ENCODE measurements at places on chromosomes 3 and 15.

DNA sequence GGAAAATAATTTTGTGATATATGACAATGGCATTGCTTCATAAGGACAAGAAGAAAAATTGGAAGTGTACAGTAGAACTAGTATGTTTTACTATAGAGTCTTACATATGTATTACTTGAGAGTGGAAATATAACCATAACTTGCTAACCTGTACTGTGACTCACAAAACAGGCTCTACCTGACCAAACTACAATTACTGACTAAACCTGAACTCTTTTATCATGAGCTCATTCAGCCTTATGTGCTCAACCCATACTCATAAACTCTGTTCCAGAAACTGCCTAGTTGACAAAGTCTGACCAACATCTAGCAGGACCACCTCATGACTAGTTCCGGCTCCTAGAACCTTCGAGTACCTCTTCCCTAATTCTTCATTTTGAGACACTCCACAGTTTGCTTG, 6.3 kb downstream of the CDIN1 start:
- no peak for DNase-seq

- peak; percentile 84 for DNase-seq
Observed at GRCh38 chr3:188948281-188948996, 223.3 kb upstream of the TPRG1 start.

- no peak for DNase-seq
Observed at GRCh38 chr3:78728406-78729145, 1039.2 kb downstream of the ROBO1 start.

- DNase-seq, result no peak
Observed at GRCh38 chr3:79039192-79039591, 728.6 kb downstream of the ROBO1 start.

- no peak for DNase-seq
Observed at GRCh38 chr3:125136515-125136914, 76.0 kb downstream of the SLC12A8 start.

GRCh38 chr3:121871430-121871829, 22.8 kb upstream of the SLC15A2 start:
- DNase-seq, result no peak

DNA sequence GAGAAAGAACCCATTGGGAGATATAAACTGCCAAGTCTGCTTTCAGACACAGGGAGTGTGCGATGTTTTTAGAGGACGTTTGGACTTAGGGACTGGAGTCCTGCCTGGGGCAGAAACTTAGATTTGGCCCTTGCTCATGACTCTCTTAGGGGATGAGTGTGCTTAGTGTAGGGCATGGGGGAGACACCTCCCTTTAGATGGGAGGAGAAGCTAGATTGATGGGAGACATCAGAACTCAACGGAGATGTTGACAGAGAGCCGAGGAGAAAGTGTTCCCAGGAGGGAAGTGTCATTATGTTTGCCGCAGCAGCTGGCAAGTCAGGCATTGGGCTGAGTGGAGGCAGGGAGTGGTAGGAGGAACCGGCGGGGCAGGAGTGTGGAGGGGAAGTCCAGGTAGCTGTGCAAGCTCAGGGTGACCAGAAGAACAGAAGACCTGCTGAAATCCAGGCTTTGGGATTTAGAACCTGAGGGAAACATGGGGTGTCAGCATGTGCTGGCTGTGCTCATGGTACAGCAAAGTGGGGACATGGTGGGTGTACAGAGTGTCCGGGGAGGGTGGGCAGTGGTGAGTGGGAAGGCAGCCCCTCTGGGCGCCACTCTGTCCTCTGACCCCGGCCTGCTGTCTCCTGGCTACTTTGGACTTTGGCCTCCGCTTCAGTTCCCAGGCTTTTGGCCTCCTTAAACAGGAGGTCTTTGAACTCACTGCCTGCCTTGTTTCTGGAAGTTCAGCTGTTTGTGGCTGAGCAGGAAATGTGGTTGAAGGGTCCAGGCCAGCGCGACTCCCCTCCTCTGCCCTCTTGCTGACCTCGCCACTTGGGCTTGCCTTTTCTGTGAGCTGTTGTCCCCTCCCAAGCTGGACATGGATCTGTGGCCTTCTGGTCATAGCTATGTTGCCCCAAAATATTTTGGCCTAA, 324.0 kb upstream of the LRRFIP2 start:
- no peak for DNase-seq

DNA sequence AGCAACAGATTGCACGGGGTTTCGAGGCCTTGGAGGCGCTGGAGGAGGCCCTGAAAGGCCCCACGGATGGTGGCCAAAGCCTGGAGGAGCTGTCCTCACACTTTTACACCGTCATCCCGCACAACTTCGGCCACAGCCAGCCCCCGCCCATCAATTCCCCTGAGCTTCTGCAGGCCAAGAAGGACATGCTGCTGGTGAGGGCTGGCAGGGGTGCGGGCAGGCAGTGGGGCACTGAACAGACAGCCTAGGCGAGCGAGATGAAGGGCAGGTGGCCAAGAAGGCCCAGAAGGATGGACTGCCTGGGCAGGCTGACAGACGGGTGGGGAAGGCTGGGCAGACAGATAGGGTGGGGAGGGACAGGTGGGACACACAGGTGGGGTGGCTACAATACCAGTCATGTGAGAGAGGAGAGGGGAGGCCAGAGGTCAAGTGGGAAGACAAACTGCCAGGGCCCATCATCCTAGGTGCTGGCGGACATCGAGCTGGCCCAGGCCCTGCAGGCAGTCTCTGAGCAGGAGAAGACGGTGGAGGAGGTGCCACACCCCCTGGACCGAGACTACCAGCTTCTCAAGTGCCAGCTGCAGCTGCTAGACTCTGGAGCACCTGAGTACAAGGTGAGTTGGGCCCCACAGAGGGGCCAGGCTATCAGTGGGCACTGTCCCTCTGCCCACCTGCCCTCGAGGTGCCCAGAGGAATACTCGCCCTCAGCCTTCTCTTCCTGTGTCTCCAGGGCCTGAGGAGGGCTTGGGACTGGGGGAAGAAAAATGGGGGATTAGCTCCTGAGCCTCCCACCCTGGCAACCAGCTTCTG, 3.1 kb downstream of the PARP3 start:
- no peak for DNase-seq

DNA sequence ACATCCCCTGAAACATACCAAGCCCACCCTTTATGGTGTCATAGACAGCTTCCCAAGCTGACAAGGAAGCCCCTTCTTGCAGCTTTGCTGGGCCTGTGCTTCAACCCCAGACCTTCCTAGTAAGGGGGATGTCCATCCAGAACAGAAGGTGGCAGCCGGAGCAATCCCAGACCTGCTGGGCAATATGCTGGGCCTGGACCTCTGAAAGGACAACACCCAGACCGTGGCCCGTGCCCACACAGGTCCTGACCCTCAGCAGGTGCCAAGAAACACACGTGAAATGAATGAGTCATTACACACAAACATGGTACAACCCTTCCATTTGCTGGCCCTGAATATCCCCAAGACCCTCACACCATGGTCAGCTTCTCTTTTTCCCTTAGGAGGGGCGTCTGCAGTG, 19.8 kb upstream of the VILL start:
- no peak for DNase-seq

GRCh38 chr15:55742498-55742926, 440 bp downstream of the PRTG start:
- peak; percentile 27 for DNase-seq

DNA sequence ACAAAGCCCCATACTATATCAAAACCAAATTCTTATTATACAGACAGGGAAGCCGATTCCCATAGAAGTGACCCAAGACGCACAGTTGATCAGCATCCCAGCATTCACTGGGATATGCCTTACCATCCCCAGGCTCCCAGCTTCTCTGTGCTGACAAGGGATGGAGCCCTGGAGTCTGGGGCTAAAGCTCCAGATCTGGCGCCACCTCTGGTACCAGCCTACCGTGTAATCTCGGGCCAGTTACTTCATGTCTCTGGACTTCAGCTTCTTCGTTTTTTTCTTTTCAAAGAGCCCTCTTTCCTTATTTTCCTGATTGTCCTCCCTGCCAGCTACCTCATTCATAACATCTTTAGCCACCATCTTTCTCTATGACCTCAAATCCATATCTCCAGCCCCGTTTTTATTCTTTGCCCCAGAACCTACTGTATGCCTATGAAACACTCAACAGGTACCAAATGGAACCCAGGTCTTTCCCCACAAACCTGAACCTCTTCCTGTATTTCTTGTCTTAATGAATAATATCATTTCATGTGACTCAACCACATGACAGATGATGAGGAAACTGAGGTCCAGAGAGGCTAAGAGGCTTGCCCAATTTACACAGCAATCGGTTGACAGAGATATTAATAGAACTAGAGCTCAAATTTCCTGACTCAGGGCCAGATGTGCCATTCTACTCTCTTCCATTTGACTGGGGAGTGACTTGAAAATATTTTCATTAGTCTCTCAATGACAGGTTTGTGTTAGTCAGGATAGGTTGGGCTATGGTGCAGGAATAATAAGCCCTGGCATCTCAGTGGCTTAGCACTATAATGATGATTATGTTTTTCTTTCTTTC, 85.4 kb upstream of the TLE3 start:
- no peak for DNase-seq

GRCh38 chr3:72238010-72238691, 453.2 kb upstream of the PROK2 start:
- no peak for DNase-seq

GRCh38 chr3:77001062-77001701, 38.7 kb upstream of the ROBO2 start:
- DNase-seq, result no peak

GRCh38 chr15:78051596-78051995, 25.9 kb downstream of the TBC1D2B start:
- no peak for DNase-seq

DNA sequence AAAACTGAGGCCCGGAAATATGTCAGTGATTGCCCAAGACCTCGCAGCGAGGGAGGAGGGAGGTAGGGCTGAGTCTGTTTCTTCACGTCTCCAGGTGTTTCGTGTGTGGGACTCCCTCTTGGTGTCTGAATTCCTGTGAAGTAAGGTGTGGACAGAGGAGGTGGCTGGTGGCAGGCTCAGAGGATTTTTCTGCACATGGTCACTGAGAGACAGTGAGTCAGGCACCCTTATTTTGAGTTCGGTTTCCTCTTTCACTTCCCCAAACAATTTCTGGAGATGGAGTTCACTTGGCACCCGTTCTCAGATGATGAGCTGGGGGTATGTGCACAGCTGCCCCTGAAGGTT, 46.3 kb upstream of the VPS8 start:
- DNase-seq, result peak; percentile 60

DNA sequence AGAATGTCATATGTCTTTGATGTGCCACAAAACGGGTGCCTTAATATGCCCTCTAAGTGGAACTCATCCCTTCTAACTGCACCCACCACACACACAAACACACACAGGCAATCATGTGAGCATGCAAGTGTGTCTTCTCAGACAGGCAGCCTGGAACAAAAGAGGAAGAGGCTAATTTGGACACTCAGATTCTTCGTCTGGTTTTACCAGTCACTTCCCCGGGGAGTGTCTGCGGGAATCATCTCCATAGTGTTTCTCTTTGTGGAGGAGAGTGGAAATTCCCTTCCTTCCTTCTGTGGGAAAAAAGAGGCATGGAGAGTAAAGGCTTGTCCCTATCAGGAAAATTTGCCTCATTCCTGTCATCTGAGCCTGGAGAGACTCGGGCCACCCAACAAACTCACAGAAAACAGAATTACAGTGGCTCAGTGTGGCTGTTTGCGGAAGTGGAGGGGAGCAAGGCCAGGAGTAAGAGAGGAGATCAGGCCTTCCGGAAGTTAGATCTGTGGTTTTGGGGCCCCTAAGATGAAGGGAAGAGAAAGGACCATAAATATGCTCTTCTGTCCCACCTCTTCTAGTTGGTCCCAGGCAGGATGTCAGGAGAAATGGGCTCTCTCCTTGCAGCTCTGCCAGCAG, 212.6 kb upstream of the SEMA6D start:
- no peak for DNase-seq

GRCh38 chr3:69819282-69819681, 80.0 kb downstream of the MITF start:
- DNase-seq, result no peak

- no peak for DNase-seq
Observed at GRCh38 chr15:33738941-33739664, 229.2 kb upstream of the CHRM5 start.

DNA sequence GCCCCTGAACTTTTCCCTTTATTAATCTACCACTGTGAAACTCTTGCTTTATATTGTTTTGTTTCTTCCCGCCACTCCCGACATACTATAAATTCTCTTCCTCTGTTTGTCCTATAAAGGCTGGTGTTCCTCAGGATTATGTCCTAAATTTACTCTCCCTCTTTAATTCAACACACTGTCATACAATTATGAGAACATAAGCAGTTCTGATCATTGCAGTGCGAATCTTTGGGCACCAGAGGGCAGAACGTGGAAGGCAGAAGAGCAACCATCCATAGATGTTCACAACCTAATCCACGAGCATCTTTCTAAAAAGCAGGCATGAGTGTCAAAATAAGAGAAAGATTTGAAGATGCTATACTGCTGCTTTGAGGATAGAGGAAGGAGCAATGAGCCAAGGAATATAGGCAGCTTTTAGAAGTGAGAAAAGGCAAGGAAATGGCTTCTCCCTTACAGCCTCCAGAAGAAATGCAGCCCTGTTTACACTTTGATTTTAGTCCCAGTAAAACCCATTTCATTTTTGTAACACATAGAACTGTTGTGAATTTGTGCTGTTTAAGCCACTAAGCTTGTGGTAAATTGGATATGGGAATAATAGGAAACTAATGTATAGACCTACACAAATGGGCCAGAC, 179.4 kb downstream of the GBE1 start:
- DNase-seq, result peak; percentile 24

GRCh38 chr3:192128922-192129321, 598.4 kb downstream of the FGF12 start:
- no peak for DNase-seq

GRCh38 chr3:197404754-197405153, 106.3 kb upstream of the DLG1 start:
- no peak for DNase-seq

DNA sequence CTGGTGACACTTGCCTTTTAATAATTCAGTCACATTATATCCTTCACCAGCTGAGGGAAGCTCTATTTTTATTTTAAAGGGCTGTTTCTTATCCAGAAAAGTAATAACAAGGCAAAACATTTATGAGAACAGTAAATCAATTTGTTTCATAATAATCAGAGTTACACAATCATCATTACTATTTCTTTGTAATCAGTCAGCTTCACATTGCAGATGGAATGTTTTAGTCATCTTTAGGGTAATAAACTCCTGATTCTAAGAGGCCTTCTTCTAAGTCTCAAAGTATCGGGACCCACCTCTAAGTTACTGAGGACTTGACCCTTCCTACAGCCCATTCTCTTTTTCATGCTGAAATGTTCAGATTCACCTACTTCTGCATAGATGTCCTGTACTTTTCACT, 298.3 kb upstream of the TGFBR2 start:
- no peak for DNase-seq

GRCh38 chr3:34005886-34006285, 207.5 kb downstream of the PDCD6IP start:
- no peak for DNase-seq

All from PC-9 (cell line).